ENCODE measurements at places on chromosomes 13 and 19. TPM values are rescaled to one million over a fixed set of nuclear protein-coding genes. Genes with fewer than 3 reads are reported as not detected.

SIAH3 gene
- total RNA-seq, result not detected

CEACAM20 gene
- not detected for total RNA-seq

DNA sequence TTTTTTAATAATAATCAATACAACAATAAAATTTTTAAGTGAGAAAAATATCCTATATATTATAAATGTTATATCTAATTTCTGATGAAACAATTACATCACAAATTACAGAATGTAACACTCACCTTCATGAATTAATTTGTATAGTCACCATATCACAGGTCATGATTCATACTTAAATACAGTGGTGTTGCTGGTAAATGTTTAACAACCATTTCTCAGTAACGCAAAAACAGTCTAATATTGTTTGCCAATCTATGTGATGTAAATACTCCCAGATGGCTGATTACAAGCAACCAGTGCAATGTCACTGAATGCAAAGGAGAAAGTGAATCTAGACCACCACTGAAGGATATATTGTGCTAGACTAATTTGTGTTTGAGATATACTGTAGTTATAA, 97.5 kb downstream of the DIAPH3 start:
- DNase-seq, result no peak

KPTN gene
- 4.3 TPM for total RNA-seq

SMG9 gene
- total RNA-seq, result 50.6 TPM

ELANE gene
- 2.0 TPM for total RNA-seq

DNA sequence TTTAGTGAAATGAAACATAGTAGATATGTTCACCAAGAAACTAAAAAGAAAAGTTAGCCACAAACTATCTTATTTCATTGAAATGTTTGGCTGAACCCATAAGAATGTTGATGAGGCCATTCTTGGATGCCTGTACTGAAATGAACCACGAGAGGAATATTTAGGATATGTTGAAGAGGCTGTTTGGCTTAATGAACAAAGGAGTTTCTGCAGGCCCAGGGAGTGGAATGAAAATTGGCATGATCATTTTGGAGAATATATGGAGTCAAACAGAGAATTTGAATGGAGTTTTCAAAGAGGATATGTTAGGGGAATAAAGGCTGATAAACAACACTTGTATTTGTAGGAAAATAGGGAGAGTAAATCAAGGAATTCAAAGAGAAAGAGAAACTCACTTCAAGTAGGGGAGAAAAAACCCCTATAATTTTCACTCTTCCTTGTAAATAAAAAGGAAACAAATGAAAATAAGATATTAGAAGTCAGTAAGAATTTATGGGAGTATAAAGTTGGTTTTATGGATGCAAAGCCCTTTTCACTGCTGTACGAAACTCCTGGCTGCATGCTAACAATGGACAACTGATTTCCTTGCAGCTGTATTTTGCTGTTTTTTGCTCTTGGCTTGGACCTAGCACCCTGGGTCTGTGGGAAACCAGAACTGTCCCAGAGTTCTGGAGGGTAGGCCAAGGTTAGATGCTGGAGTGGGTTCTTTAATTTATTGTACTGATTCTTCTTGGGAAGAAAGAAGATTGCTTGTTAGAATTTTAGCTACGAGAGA, 36.5 kb downstream of the KL start:
- no peak for DNase-seq
